MG63 (cell line): ENCODE measurements at places on chromosomes 3 and 15. TPM values are rescaled to one million over a fixed set of nuclear protein-coding genes. Genes with fewer than 3 reads are reported as not detected.

WNT5A gene
- 14.2 and 21.7 TPM in 2 replicates for total RNA-seq

SERINC4 gene
- total RNA-seq: not detected in 2 replicates

PGBD4 gene
- total RNA-seq: 0.76 and 1.6 TPM in 2 replicates

GOLGA8R gene
- total RNA-seq: 0.23 TPM in 1 of 2 replicates, not detected in the other

ADGRG7 gene
- total RNA-seq: 46.3 and 51.3 TPM in 2 replicates

- DNase-seq: no peak
These were observed 47.0 kb downstream of the TCF12 start for GRCh38 chr15:56965231-56966013.

GRCh38 chr3:180176059-180176458, 139.3 kb upstream of the PEX5L start:
- no peak for DNase-seq

GRCh38 chr3:111571907-111572460, 23.2 kb downstream of the ZBED2 start:
- no peak for DNase-seq

- no peak for DNase-seq
These were observed 44.0 kb upstream of the ETV5 start for GRCh38 chr3:186152889-186153292.

- peak; percentile 82 for DNase-seq
These were observed at the start of gene SPSB4 for GRCh38 chr3:141050576-141051442. Gene SPSB4 (plus strand): TSS chr3:141051347. CDS start chr3:141066105, 14,758 bp downstream.

GRCh38 chr15:67472957-67473356, 48.0 kb upstream of the C15orf61 start:
- peak; percentile 25 for DNase-seq
